Adrenal gland (tissue), 19 donors: ENCODE measurements at places on chromosomes 13 and 19. TPM values are rescaled to one million over a fixed set of nuclear protein-coding genes. Genes with fewer than 3 reads are reported as not detected.

TMPRSS9 gene
- 0.81 TPM for polyA plus RNA-seq

GRCh38 chr13:43520351-43520750 lies 266.4 kb downstream of the ENOX1 start:
- H3K4me3 ChIP-seq, result no peak overlapping the region
- DNase-seq, result no peak
- H3K4me1 ChIP-seq, result peaks cover 4% of the 10 kb centered on the region
- H3K27ac ChIP-seq, result no peak overlapping the region
- H3K36me3 ChIP-seq, result no peaks in the 10 kb centered on the region

- H3K27me3 ChIP-seq, result no peaks in the 10 kb centered on the region
- H3K36me3 ChIP-seq, result no peaks in the 10 kb centered on the region
- no peak overlapping the region for H3K4me3 ChIP-seq
- DNase-seq, result no peak
Observed at GRCh38 chr13:79862515-79862914, 381.6 kb downstream of the NDFIP2 start.

DNA sequence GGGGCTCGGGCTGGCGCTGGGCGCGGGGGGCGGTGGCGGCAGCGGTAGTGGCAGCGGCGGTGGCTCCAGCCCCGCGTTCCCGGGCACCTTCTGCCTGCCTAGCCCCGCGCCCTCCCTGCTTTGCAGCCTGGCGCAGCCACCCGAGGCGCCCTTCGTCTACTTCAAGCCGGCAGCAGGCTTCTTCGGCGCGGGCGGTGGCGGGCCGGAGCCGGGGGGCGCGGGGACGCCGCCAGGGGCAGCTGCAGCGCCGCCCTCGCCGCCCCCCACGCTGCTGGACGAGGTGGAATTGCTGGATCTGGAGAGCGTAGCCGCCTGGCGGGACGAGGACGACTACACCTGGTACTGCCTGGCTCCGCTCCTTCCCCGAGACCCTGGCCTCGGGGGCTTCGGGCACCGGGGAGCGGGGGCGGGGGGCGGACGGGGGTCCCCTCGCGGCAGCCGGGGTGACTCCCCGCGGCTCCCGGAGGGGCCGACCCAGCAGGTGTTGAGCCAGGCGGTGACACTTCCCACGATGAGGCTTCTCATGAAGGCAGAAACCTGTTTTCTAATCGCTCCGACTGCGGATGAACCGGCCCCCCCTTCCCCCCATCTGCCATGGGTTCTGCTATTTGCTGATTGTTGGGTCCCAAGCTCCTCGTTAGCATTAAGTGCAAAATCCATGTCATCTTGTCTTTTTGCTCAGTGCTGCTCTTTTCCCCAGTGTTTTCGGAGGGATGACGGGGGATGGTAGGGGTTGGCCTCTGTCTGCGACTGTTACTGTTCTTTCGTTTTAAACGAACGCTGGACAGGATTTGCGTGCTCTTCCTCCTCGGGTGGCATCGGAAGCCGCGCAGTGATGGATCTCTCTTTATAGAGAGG lies 943 bp downstream of the SLAIN1 start:
- H3K4me1 ChIP-seq, result peaks cover 15% of the 10 kb centered on the region
- H3K36me3 ChIP-seq, result no peaks in the 10 kb centered on the region
- peak; percentile 60 for DNase-seq
- peak overlapping the region; percentile 72 for H3K27ac ChIP-seq

- H3K36me3 ChIP-seq, result no peaks in the 10 kb centered on the region
- no peaks in the 10 kb centered on the region for H3K4me1 ChIP-seq
- no peak overlapping the region for H3K27ac ChIP-seq
- DNase-seq, result no peak
- no peak overlapping the region for H3K4me3 ChIP-seq
Observed at GRCh38 chr19:11463391-11463790, 17.5 kb downstream of the ELAVL3 start.
